Dorsolateral prefrontal cortex (tissue), 122 donors: ENCODE measurements at places on chromosomes 4 and X. TPM values are rescaled to one million over a fixed set of nuclear protein-coding genes. Genes with fewer than 3 reads are reported as not detected.
A peak's percentile ranks its signal among the peaks of the same experiment; 100 is the strongest.

DNA sequence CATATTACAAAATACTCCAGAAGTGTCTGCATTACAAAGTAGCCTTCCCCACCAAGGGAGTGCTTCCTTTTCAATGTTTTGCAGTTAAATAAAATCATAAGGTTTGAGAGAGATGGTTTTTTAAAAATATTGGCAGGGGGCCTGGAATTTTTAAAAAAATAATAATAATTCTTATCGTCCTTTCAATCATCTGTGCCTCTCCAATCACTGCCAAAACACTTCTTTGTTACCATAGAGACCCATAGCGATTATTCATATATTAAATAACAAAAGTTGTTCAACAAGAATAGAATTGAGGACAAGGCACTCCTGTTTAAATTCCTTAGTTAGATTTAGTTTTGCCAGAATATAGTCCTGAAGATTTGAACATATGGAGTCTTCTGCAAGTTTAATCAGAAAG, 203.1 kb downstream of the FAT4 start:
- DNase-seq, result no peak

GRCh38 chr4:11111876-11112275, 316.8 kb downstream of the HS3ST1 start:
- no peak for DNase-seq

GRCh38 chrX:4547213-4547836, 833.9 kb upstream of the PRKX start:
- DNase-seq, result peak; percentile 77

GRCh38 chrX:452598-452997, 65.9 kb upstream of the PPP2R3B start:
- DNase-seq, result no peak

DNA sequence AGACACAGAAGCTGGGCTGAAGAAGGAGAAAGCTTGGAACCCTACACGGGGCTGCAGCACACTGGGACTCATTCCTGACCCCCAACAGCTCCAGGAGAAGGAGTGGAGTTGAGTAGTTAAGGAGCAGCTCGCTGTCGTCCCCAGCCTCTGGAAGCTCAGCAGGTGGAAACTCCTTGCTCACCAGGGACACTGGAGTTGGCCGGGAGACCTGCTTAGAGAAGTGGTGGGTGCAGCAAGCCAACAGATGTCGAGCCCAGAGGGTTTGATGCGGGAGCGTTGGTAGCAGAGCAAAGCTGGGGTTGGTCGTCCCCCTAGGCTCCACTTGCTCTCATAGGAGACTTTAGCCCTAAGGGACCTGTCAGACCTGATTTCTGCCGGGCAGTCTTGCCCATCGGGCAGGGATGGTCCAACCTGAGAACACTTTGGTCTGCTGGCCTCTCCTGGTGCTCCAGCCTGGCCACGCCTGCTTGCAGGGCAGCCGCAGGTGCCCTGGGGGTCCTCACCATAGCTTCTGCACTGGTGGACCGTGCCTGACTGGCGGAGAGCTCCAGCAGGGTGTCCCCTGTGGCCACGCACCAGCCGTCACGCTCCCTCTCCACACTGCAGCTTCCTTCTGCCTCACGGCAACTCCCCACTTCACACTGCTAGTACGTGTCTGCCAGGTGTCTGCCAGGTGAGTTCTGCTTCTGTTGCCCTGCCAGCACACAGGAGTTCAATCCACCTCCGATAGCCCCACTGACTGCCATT, 353.7 kb downstream of the GASK1B start:
- no peak for DNase-seq

GRCh38 chr4:54764476-54764875, 106.7 kb downstream of the KIT start:
- DNase-seq, result no peak

DNA sequence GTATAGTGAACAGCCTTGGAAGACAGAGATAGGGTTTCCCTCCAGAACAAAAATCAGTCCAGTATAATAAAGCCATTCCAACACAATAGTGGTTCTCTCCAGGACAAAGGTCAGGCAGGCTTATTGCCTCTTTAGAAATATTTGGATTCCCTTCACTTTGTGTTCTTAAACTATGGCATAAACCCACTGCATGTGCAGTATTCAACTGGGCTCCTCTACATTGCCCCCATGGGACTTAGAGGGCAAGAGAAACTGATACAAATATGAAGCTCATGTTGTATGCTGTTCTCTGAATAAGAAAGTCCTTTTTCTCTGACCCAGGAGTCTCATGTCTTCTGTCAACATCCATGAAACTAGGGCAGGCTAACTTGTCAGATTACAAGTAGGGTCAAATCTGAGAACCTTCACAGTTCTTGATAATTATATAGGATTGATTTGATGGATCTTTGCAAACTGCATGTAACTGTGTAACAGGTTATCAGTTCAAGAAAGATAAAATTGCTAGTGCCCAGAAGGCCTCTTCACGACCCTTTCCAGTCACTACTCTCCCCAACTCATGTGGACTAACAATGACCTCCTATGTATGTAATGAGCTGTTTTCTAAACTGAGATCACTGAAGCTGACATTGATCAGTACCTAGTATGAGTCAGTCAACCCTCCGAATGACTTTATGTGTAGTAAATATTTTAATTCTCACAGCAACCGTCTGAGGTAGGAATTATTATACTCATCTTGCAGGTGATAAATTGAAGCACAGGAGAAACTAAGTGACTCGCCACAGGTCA, 31.9 kb upstream of the FAM9C start:
- no peak for DNase-seq

DNA sequence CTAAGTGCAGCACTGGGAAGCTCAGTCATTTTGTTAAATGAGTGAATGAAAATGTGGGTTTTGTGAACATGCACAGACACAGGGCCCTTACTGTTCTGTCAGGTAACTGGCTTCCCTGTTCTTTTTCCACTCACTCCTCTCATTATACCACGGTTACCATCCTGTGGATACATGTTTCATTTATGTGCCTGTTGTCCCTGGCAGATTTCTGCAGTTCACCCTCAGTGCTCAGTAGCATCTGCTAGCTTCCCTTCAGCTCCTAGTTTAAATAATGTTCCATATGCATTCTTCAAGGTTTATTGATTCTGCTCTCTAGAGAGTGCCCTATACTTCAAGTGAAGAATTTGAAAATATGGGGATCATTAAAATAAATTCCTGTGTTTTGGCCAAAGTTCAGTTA, 1634.3 kb upstream of the ADGRL3 start:
- DNase-seq, result no peak

DNA sequence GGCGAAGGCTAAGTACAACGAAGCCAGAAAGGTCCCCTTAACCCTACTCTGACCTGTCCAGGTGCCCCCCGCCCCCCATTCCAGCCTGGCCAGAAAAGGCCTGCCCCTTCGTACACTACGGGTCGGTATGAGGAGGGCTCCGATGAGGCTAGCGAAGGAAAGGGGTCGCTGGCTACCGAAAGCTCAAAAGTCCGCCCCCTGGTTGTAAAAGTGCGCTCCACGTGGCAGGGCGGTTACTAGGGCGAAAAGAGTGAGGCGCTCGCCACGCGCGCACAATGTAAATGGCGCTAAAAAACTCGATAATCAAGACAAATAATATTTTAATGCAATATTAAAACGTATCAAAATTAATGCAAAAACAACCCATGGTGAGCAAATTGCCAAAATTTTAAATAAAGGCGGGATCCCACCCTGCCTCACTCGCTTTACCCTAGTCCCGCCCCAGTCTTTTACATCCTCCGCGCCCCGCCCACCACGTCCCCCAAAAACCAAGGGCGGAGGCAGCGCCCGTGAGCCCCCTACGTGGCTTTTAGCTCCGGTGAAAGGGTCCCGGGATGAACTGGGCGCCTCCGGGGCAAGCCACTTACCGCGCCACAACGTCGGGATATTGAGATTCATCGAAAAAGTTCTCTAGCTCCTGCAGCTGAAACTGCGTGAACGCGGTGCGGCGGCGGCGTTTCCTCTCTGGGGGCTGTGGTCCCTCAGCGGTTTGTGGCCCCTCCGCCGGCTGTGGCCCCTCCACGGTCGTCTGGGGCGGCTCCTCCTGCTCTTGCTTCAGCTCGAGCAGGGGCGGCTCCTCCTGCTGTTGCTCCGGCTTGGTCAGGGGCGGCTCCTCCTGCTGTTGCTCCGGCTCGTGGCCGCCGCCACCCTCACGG, 929 bp downstream of the ESX1 start:
- DNase-seq, result no peak

DNA sequence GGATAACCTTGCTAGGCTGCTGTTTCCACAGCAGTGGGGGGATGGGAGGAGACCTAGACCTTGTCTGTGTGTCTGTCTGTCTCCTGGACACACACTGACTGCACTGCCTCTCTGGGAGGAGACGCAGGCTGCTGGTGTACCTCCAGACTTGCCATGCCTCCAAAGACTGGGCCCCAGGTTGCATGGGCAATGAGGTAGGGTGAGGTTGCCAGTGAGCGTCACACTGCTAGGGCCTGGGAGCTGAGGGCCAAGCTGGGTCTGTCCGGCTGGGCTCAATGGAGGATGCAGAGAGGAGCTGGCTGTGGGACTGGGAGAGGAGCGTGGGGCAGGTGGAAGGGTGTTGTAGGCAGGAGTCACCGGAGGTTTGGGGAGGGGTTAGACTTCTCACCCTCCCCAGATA, 16.6 kb downstream of the MAGED2 start:
- no peak for DNase-seq

GRCh38 chr4:5942947-5943346, 50.1 kb upstream of the CRMP1 start:
- DNase-seq, result no peak

The DCK gene
- total RNA-seq, result 21.0 TPM

The TACR3 gene
- total RNA-seq, result 1.4 TPM

The USP53 gene
- 21.7 TPM for total RNA-seq

The RTL9 gene
- total RNA-seq, result 0.25 TPM

The EXOC1L gene
- not detected for total RNA-seq
